Stimulated activated CD8-positive, alpha-beta memory T cell treated with anti-CD3 and anti-CD28 coated beads, Interleukin-4, amount 100 ng/mL, for 24 hours (primary cell): ENCODE measurements at places on chromosomes 1 and 21.

DNA sequence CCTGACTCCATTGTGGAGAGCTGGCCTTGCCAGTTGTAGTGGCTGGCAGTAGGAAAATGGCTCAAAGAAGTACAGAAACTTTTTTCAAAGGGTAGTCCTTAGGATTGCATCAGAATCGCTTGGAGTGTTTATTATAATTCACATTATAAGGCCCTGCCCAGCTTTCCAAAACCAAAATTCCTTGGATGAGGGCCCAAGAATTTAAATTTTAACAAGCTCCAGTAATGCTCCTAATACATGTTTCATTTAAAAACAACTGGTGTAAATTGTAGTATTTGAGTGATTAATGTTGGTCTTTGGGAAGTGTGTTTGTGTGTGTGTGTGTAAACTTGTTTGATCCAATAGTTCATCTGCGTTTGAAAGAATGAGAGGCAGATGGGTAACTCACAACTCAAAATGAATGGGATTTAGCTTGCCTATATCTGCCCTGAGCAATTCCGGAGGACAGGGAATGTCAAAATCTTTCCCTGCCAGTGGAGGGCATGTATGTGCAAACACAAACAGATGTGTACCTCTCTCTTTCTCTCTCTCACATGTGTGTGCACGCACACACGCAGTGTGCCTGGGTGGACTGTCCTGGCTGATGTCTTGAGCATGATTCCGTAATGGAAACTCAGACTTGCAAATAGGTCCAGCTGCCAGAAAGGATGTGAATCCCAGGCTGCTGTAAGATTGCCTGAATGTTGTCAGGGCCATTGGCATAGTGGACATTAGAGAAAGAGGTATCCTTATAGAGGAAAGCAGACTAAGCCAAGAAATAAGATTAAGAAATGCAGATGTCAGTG, 293.1 kb downstream of the LMX1A start:
- DNase-seq, result no peak

GRCh38 chr21:45767071-45768006, 123.8 kb downstream of the PCBP3 start:
- no peak for DNase-seq

- DNase-seq, result no peak
These were observed 40.2 kb downstream of the RASAL2 start for GRCh38 chr1:178134061-178134460.

- DNase-seq, result no peak
These were observed 7.9 kb upstream of the IBA57 start for GRCh38 chr1:228157729-228158126.

DNA sequence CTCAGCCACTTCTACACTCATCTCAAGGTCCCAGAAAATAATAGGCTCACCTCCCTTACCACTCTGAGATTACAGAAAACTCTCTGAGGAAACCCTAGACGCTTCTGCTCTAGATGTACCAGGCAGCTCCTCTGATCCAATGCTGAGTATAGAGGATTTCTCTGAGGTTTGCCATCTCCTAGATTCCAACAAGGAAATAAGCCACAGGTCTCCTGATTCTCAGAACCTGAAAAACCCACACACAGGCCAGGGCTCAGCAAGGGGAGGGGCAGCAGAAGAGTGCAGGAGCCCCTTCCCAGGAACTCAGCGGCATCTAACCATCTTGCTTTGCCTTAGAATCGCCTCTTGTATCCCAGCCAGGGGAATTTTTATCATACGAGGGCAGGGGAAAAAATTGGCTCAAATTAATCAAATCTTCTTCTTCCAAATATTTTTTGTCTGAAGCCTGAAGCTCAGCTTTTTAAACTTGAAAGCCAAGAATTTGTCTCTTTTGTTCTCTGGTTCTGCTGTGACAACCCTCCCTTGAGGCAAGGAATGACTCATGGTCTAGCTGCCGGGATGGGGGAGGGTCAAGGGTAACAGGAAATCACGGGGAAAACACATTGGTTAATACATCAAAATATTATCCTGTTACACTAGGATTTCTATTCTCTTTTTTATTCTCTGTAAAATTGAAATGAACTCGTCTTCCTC, 30.8 kb downstream of the GORAB start:
- DNase-seq, result no peak

GRCh38 chr21:39694750-39695149, 50.2 kb upstream of the IGSF5 start:
- no peak for DNase-seq

DNA sequence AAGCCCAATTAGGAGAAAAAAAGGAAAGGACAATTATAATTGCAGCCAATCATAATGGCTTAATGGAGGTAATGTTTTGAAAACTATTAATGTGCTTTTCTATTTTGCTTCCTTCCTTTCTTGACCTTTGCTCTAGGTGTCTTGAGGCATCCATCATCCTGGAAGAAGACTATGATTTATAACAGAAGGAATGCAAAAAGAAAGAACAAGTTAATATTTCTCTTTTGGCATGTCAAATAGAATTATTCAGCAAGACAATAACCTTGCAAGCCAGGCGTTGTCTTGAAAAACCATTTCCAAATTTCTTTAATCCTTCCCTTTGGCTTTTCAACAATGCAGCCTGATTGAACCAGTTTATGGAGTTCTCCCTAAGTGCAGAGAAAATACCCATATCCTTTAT, 107.7 kb upstream of the USP24 start:
- no peak for DNase-seq

DNA sequence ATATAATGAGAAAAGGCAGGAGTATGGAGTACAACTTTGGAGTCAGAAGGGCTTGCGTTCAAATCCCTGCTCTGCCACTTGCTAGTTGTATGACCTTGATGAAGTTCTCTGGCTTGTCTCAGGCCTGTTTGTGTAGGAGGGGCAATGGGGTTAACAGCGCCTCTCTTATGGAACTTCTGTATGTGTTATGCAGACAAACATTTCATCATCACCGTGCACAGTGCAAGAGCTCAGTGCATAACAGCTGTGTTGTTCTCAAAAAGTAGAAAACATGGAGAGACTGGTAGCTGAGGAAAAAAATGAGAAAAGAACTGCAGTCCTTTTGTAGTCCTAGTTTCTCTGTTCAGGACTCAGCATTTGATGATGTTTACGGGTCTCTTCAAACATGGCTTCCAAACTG, 10.4 kb upstream of the ZNF648 start:
- no peak for DNase-seq

DNA sequence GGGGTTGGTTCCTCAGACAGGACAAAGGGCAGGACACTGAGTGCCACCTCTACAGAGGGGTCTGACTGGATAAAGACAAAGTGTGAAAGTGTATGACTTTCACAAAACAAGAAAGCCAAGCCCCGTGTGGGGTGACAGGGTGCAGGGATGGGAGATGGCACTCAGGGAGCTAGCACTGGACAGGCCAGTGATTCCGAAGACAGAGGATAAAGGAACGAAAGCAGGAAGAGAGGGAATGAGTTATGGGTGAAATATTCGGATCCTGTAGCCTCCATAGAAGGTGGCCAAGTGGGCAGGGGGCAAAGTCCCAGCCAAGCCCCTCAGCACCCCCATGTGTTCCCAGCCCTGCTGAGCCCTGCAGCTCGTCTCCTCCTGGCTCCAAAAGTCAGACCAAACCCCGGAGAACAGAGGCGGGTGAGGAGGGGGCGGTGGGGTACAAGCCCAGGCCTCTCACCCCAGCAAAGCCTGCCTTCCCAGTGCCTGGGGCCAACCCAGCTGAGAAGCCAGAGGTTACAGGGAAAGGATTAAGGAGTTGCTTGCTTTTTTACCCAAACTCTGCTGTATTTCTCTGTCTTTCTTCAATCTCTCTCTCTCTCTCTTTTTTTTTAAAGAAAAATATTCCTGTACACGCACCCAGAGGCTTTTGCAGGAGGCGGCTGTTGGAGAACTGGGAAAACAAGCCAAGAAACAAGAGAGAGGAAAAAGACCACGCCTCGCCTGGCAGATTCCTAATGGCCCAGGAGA, 14.0 kb upstream of the WASF2 start:
- DNase-seq, result no peak

DNA sequence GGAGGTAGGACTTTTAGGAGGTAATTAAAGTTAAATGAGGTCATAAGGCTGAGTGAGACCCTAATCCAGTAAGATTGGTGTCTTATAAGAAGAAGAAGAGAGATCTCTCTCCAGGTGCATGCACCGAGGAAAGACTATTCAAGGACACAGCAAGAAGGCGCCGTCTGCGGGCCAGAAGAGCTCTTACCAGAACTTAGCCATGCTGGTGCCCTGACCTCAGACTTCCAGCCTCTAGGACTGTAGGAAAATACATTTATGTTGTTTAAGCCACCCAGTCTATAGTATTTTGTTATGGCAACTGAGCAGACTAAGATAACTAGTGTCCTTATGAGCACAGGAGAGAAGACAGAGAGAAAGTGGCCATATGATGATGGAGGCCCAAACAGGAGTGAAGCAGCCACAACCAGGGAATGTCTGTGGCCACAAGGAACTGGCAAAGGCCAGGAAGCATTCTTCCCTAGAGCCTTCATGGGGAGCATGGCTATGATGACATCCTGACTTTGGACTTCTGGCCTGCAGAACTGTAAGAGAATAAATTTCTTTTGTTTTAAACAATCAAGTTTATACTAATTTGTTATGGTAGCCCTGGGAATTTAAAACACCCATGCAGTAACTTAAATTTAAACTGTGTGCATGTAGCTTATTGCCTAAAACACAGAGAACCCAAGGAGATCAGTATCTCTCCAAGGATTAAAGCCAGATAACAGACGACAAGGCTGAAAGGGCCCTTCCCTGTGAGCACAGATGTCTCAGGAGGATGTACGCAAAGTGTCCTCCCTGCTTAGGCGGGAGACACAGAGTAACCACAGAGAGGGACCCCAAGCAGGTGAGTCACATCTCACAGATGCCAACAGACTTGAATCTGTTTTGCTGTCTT, 9.9 kb upstream of the CD58 start:
- no peak for DNase-seq

DNA sequence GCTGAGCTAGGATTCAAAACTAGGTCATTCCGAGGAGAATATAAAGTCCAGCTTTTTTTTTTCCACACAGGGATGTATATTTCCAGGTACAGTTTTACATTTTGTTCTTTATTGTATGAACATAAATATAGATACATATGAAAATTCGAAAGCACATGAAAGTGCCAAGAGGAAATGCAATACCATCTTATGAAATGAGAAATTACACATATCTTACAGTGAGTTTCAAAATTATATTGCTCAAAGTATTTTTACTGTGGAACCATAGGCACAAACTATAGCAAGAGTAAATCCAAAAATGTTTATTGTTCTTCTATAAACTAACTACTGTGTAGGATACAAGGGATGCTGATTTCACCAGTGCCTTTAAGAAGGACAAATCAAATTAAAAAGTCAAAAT, 39.0 kb downstream of the PTPRC start:
- no peak for DNase-seq

- DNase-seq, result no peak
These were observed 19.4 kb upstream of the SLAMF9 start for GRCh38 chr1:159973350-159973940.

DNA sequence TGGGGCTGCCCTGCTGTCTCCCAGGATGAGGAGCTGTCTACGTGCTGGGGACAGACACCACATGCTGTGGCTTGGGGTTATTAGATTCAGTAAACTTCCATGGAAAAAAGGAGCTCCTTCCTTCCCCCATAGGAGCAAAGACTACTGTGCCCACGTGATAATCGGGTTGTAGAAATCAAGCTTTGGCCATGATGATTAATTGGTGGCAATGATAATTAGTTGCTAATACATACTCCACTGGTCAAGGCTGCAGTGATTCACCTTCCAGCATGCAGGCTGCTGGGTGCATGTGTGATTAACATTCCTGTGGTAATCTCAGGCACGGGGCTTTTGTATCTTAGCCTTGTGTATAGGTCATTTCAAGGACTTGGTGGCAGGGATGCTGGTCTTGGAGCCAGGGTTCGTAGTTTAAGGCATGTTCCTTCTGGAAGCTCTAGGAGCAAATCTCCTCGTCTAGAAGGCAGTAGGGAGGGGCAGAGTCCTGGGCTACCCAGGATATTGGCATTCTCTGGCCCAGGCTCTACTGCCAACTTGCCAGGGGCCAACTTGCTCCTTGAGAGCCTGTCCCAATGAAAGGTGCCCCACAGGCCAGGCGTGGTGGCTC, 41.4 kb downstream of the TMCO4 start:
- DNase-seq, result no peak

DNA sequence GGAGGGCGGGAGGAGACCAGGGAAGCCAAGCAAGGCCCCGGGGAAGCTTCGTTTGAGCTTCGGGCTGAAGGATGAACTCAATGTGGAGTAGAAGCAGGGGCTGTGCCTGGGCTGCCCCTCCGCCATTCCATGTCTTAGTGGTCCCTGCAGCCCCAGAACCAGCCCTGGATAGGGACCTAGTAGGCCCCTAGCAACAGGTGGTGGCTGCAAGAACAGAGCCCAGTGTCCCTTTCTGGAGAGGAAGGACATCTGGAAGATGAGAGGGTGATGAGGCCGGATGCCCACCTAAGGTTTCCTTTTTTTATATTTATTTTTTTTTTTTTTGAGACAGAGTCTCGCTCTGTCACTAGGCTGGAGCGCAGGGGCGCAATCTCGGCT, 27.2 kb downstream of the ECE1 start:
- DNase-seq, result no peak

GRCh38 chr1:68231627-68232288, 565 bp downstream of the WLS start:
- DNase-seq, result no peak

GRCh38 chr21:28522014-28522799, 470.5 kb downstream of the LTN1 start:
- DNase-seq, result no peak

DNA sequence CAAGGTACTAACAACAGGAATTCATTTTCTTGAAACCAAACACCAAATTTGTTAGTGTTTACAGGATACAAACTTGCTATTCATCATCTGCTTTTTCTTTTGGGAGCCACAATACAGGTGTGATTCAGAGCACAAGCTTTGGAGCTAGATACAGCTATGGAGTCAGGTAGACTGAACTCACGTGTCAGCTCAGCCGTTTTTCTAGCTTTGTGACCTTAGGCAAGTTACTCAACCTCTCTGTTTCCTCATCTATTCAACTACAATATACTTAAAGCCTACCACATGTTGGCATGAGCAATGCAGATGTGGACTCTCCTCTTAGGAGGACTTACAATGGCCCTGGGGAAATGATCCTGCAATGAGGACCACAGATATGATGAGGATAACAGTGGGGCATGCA, 6.3 kb downstream of the HTR1D start:
- no peak for DNase-seq

DNA sequence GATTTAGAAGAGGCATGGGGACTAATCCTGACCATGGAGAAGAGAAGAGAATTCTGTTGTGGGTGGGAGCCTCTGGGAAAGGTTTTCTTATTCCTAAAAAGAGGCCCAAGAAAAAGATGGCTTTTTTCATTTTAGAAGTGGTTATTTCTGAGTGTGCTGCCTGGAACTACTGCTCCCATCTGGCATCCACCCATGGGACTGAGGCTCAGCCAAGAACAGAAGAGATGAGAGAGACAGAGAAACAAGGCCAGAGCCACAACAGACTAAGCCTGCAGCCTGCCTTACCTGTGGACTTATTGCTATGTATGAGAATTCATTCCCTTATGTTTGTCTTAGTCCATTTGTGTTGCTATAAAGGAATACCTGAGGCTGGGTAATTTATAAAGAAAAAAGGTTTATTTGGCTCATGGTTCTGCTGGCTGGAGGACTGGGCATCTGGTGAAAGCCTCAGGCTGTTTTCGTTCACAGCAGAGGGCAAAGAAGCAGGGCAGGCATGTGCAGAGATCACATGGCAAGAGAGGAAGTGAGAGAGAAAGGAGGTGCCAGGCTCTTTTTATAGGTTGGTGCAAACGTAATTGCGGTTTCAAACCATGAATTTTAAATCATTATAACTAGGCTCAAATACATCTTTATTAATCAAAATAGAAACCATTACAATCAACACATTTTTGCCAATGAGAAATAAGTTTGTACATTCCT, 57.5 kb upstream of the PRDM2 start:
- no peak for DNase-seq
